ENCODE measurements at places on chromosomes 5 and 9.

DNA sequence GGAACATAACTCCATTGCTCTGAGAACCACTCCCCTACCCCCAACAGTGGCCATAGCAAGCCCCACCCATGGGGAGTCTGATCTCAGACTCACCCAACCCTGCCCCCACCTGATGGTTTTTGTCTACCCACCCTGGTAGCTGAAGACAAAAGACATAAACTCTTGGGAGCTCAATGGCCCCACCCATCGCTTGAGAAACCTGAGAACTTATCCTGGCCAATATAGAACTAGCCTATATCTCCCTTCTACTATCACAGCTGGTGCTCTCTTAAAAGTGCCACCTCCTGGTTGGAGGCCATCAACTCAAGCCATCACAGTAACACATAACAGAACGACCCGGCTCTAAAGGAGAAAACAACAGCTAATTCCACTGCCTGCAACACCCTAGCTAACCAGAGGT lies 47.9 kb upstream of the SNAPC3 start:
- no peak for DNase-seq

DNA sequence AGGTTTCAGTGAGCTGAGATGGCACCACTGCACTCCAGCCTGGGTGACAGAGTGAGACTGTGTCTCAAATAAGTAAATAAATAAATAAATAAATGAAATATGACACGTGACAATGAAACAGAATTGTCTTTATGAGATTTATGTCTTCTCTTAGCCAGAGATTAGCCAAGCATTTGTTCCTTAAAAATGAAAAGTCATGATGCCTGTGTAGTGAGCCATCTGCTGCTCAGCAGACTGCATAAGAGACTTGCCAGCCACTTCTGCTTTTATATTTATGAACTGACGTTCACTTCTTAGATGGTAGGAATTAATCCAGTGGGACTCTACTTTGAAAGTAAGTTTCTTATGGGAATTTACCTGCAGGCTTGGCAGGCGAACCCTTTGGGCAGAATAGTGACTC lies 227.4 kb downstream of the NR3C1 start:
- no peak for DNase-seq

GRCh38 chr5:143130613-143131305 lies 272.7 kb downstream of the NR3C1 start:
- DNase-seq, result no peak

DNA sequence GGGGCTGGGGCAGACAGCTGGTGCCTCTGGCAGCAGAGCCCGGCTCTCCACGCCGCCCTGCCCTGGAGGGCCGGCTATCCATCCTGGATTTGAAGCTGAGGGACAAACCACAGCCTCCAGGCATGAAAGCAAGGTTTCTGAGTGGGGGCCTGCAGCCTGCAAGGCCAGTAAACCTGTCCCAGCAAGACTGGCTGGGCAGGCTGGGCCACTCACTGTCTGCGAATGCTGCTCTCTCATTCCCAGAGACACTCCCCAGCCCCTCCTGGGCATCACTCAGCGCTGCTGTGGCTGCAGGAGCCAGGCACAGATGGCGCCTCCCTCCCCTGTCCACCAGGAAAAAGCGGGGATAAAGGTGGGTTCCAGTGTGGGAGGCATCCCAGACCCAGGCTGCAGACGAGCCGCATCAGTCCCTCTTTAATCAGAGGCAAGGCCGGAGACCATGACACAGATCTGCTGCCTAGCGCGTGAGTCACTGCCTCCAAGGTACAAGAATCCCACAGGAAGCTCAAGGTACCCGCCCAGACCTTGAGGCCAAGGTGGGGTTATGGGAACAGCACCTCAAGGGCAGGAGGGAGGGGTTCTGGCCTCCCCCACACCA lies 118.0 kb downstream of the VAV2 start:
- DNase-seq, result peak; percentile 99

- DNase-seq, result no peak
These were observed 1992.1 kb upstream of the NUDT12 start for GRCh38 chr5:105554568-105555169.

DNA sequence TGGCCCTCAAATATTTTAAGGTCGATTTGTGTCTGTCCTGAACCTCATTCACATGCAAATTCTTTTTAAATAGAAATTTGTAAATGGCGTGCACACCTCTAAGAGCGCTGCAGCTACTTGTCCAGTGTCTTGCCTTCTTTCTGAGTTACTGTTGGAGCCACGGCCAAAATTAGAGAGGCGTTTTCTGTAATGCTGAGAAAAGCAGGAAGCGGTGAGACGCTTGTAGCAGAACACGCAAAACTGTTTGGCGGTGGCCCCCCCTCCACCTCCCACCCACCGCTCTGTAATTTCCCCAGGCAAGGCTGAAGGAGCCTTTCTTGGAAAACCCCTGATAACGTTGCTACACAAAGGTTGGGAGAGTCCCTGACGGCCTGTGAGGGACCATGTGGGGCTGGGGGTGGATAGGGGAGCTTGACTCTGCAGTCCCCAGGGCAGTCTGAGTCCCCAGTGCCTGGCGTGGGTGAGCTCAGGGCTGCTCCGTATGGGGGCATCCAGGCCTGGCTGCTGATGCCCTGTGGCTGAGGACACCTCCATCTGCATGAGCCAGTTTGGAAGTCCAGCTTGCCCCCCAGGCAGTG lies 96.5 kb downstream of the GADD45G start:
- DNase-seq, result no peak

DNA sequence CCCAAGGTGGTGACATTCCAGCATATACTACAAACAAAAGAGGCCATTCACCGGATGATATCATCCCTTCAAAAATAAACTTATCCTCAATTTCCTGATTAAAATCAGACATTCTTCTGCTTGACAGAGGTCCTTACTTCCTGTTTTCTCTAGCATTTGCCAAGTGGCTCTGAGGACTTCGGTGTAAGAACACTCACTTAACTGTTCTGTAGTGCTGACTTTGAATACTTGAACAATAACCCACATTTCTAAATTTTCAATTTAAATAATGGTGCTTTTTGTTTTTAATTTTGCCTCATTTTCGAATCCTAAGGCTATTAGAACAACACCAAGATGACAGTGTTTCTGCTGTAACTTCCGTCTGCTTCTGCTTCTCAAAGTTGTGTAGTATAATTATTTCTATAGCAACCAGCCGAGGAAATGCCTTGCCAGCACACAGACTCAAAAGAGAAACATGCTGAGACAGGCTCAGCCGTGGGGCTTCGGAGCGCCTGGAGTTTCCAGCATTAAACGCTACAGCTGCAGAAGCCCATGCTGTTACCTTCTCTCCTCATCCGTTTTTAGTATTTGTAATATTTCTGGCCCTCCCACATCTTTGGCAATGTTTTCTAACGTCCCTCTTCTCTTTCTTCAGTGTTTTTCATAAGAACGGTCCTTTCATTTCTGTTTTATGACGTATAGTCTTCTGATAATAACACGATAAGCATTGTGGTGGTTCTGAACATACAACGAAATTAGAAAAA lies 19.5 kb upstream of the ANXA1 start:
- peak; percentile 81 for DNase-seq

- DNase-seq, result no peak
These were observed 373 bp upstream of the PHYKPL start for GRCh38 chr5:178232920-178233429.

- DNase-seq, result no peak
These were observed 16.3 kb upstream of the OBP2B start for GRCh38 chr9:133225171-133226011.
